ENCODE measurements at places on chromosomes 6 and 20.
A peak's percentile ranks its signal among the peaks of the same experiment; 100 is the strongest.

GRCh38 chr6:45323656-45324224, 4.4 kb upstream of the RUNX2 start:
- DNase-seq, result no peak

GRCh38 chr6:85431271-85431670, 18.6 kb upstream of the NT5E start:
- no peak for DNase-seq

DNA sequence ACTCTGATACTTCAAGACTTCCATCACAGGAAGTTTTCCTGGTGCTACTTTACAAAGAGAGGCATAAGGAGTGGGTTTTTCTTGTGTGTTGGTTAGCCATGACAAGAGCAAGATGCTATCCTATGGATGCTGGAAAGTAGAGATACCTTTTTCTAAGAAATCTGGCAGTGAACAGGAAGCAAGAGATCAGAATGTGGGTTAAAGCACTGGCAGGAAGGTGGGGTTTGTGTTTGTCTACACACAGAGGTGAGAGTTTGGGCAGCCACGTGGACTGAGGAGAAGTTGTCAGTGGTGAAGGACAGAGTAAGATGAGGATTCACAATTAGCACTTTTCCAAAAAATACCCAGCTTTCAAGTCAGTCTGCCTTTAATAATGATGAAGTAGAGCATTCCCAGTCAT, 17.9 kb downstream of the SLC2A12 start:
- no peak for DNase-seq

GRCh38 chr6:16592223-16592911, 168.9 kb downstream of the ATXN1 start:
- no peak for DNase-seq

DNA sequence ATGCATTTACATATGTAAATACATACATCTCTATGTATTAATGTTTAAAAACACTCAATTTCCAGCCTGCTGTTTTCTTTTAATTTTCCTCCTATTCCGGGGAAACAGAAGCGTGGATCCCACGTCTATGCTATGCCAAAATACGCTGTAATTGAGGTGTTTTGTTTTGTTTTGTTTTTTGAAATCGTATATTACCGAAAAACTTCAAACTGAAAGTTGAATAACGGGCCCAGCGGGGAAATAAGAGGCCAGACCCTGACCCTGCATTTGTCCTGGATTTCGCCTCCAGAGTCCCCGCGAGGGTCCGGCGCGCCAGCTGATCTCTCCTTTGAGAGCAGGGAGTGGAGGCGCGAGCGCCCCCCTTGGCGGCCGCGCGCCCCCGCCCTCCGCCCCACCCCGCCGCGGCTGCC, 355 bp upstream of the BMP2 start:
- DNase-seq, result no peak

- no peak for DNase-seq
These were observed 146.5 kb downstream of the EPHA7 start for GRCh38 chr6:93272896-93273295.

- no peak for DNase-seq
These were observed 37.1 kb upstream of the FILIP1 start for GRCh38 chr6:75530696-75531095.

DNA sequence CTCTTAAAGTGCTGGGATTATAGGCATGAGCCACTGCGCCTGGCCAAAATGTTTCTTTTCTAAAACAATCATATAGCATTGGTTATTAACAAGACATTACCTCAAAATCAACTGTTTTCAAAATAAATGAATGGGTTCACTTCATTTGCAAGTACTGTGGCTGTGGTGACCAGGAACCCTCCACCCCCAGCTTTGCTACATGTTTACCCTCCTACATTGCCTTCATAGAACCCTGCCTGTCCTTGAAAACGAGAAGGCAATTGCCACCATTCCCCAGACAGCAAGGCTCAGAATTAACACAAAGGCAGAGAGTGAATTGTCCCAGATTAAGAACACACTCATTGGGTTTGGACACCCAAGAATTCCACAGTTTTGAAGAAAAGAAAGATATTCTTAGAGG, 116.6 kb upstream of the LGSN start:
- DNase-seq, result no peak

GRCh38 chr20:18669241-18670019, 81.6 kb downstream of the DTD1 start:
- no peak for DNase-seq

DNA sequence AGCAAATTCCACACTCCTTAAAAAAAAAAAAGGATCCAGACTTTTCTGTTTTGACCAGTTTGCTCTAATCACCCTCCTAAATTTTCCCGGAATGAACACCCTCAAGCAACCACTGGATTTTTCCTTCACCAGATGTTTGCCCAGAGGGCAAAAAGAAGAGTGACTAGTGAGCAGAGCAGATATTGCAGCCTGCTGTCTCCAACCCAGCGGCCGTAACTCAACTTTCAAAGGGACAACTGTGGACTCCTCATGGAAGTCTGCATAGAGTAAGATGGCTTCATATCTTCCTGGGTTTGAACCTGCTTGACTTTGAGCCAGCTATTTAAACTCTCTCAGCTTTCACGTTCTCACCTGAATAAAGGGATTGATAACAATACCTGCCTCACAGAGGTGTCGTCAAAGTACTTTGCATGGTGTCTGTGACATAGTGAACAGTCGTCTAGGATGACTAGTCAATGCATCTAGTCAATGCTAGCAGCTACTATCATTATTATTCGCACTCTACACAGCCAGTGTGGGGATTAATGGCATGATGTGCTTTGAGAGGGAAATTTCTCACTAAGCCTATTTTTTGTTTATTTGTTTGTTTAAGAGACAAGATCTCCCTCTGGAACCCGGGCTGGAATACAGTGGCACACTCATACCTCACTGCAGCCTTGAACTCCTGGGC, 92.2 kb upstream of the HIVEP1 start:
- DNase-seq, result no peak

- no peak for DNase-seq
These were observed 10.7 kb downstream of the ZNF165 start for GRCh38 chr6:28090917-28091586.

- DNase-seq, result no peak
These were observed 18.3 kb downstream of the PDE10A start for GRCh38 chr6:165644586-165645266.

DNA sequence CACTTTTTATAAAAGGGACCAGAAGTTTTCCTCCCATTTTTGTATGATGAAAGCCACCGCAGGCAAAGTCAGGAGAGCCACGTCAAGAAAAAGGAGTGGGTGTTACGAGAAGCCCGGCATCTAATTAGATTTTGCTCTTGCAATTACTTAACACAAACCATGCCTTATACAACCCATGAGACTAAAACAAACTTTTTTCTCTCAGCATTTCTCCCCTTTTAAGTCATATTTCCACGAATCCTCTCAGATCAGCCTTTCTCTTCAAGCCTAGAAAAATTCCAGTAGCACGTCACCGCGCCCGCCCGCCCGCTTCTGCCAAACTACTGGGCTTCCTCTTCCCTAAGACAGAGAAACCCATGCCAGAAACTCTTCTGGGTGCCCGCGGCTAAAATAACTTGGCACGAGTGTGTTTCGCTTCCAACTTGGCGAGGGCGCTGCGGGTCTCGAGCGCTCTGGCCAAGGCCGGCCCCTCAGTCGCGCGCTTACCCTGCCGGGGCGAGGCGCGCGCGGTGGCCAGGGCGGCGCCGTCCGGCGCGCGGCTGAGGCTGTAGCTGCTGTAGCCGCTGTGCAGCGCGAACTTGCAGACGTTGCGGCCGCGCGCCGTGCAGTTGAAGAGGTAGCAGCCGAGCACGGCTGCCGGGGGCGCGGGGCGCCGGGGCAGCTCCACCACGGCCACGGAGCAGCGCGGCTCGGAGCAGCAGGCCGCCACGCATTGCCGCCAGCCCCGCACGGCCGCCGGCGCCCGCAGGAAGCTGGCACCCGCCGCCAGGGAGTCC, 1.0 kb downstream of the LRP11 start:
- peak; percentile 41 for DNase-seq

- no peak for DNase-seq
These were observed 187.7 kb downstream of the SOD2 start for GRCh38 chr6:159505140-159505922.

- DNase-seq, result no peak
These were observed 14.8 kb downstream of the ERMARD start for GRCh38 chr6:169766232-169766631.

GRCh38 chr6:166619912-166620311, 7.1 kb downstream of the RPS6KA2 start:
- no peak for DNase-seq

DNA sequence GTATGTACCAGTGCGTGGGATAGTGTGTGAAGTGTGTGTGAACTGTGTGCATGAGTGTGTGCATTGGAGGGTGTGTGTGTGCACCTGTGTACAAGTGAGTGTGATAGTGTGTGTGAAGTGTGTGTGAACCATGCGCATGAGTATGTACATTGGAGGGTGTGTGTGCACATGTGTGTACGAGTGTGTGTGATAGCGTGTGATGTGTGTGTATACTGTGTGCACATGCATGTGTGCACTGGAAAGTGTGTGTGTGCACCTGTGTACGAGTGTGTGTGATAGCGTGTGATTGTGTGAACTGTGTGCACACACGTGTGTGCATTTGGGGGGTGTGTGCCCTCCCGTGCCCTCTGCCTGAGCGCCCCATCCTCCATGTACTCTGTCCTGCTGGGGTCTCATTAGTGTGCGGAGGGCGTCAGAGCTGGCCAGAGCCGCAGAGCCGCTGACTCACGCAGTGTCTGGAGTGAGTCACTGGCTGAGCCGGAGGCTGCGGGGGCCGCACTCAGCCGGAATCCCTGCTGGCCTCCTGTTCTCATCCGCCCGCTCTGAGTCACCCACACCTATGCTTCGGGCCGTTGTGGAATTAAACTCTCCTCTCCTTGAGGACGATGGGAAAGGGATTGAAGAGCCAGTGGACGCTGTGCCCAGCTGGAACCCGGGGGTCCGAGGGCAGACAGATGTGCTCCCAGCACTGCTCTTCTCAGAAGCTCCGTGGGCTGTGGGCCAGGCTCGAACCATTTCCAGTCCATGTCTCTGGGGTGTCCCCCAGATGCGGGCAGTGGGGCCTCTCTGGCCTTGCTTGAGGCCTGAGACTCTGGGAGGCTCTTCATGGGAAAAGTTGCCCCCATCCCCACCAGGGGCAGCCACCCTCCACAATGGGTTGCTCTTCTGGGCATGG, 27.3 kb upstream of the STX16 start:
- DNase-seq, result no peak

DNA sequence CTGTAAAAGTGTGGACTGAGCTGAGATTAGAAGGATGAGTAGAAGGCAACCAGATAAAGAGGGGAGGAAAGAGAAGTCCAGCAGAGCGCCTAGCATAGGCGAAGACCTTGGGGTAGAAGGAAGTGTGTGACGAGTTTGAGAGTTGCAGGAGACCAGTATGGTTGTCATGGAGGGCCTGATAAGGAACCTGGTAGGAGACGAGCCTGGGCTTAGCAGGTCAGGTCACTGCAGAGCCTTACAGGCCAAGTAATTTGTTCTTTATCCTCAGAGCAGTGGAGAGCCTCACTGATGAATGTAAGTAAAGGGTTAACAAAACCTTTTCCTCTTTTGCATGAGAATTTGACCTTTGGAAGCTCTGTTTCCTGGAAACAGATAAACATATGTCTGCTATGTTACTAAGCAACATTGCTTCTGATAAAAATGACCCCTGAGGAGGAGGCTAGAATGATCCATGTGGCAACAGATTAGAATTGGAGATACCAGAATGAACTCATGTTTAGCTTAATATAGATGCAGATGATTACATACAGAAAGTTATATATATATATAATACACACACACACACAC, 2.9 kb upstream of the TMEM74B start:
- no peak for DNase-seq

DNA sequence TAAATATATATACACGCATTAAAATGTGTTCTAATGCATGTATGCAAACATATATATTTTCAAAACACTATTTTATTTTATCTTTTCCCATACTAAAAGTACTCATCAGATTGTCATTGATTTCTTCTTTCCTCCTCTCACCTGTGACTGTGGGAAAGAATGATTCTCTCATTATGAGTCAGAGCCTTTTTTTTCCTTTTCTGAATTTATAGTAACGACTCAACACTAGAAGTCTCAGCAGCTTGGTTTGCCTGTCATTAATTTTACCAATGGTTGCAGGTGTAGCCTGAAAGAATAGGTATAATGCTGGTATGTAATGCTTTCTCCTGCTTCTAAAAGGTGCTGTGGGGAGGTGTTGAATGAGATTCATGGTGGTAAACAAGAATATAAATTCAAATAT, 328.7 kb downstream of the UTRN start:
- no peak for DNase-seq

GRCh38 chr6:13294499-13295069, 33.8 kb downstream of the TBC1D7 start:
- no peak for DNase-seq
